Hematopoietic multipotent progenitor cell treated with erythropoietin and hydrocortisone succinate and interleukin-3 and kit ligand, for 15 days (in vitro differentiated cells): ENCODE measurements at places on chromosomes 11 and 22.

GRCh38 chr11:66448523-66448922 is 9.9 kb upstream of the MRPL11 start:
- DNase-seq, result no peak

GRCh38 chr11:126547691-126548090 is 192.2 kb downstream of the ST3GAL4 start:
- DNase-seq, result no peak

DNA sequence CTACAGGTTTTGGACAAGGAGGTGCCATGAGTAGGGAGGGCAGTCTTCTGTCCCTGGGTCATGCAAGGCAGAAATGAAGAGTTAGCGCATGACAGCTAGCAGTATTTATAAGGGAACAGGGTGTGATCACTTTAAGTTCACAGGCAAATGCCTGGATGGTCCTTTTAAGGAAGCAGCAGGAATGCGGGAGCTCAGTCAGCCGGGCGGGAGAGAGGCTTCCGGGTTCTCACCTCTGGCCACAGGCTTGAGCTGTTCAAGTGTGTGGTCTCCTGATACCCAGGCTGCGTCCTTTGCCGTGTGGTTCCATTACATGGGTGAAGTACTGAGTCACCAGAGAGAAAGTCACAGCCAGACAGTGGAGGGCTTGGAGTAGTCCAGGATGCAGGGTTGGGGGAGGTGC is 105.4 kb downstream of the BCR start:
- DNase-seq, result no peak

GRCh38 chr11:83508804-83509203 is 222.6 kb upstream of the CCDC90B start:
- no peak for DNase-seq

DNA sequence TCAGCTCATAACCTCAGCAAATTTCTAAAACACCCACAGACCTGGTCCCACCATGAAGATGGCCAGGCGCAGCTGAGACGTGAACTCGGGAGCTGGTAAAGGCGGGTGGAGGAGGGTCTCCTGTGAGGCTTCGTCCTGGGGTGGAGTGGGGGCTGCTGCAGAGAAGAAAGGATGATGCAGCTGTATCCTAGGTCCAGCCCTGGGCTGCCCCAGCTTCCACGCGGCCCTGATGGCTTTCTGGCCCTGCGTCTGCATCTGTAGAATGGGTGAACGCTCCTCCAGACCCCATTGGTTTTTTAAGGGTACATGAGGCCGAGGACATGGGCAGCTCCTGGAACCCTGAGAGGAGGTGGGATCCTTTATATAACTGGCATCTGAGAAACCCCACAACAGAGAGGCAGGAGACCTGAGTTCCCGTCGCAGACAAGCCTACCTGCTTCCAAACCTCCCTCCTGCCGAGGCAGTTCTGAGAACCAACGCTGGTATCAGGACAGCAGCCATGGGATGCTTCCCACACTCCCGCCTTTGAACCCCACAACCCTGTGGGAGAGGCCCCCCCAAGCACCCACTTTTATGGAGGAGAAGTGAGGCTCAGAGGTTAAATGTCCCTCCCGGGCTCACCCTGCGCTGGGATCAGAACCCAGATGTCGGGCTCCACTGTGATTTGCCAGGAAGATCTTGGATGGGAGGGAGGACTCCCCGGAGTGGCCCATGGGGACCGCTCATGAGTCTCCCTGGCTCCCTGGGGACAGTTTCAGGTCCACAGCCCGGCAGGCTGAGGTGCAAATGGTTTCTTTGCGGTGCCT is 55.2 kb upstream of the FGF3 start:
- DNase-seq, result no peak
